Activated CD8-positive, alpha-beta memory T cell treated with anti-CD3 and anti-CD28 coated beads, Interleukin-2, amount 10 ng/mL, durations not matched to agents 7 days and 5 days (primary cell): ENCODE measurements at places on chromosomes 5 and 9.

GRCh38 chr9:119917175-119917574 lies 547.9 kb upstream of the BRINP1 start:
- DNase-seq = no peak

GRCh38 chr5:168472329-168472728 lies 13.9 kb upstream of the RARS1 start:
- no peak for DNase-seq

- no peak for DNase-seq
These were observed 61.8 kb upstream of the ARAP3 start for GRCh38 chr5:141743866-141744272.

DNA sequence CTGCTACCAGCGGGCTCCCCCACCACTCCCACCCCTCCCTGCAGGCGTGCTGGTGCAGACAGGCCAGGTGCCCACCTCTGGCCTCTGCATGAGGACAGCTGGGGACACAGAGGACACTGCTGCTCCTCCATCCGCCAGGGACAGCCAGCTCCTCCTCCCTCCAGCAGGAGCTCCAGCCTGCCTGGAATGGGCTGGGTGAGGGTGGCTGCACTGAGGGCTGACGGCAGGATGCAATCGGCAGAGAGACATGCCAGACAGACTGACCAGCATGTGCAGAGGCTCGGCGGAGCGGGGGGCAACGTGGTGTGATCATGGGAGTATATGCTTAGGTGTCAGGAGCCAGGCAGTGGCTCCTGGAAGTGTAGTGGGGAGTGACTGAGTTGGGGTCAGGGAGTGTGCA lies 68.4 kb downstream of the RASGEF1C start:
- DNase-seq = peak; percentile 29

DNA sequence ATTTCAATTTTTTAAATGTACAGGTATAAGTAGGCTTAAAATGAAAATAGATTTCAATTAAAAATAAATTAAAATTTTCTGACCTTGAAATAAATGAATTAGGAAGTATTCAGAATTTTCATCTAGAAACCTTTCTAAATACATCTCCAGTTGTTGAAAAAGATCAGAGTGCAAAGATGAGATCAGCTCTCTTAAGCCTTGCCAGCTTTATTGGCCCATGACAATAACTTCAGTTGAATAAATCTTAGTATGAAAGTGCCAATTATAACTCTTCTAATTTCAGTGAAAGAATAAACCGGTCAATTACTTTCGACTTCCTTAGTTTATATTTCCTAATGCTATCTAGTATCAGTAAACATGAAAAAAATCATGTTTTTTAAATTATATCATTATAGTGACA lies 117.4 kb downstream of the FBXL17 start:
- DNase-seq = no peak

DNA sequence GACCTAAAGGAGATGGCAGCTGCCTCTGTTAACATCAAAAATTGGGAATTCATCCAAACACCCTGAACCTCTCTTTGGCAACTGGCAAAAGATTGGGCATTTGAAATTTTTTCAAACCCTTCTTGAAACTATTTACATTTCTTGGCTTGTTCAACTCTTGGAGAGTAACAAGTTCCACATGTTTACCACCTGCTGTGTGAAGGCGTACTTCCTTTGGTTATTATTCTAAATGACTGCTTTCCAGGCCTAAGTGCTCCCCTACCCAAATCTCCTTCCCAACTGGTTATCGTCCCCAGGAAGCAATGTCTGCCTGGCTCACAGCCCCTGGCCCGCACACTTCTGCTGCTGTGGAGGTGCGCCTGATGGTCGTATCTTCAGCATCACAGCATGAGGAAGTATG lies 422.7 kb downstream of the DMAC1 start:
- no peak for DNase-seq

DNA sequence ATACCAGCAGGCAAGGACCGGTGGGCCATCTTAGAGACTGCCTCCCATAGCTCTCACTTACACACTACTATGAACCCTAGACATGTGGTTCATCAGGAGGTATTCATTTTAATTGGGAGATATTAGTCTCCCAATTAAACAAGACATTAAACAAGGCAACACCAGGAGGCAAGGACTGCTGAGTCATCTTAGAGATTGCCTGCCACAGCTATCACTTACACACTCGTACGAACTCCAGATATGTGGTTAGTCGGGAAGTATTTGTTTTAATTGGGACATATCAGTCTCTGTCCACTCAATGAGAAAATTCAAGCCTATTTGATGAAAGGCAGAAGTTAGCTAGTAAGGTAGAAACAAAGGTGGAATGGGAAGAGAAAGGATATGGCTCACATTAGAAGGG lies 343.9 kb downstream of the NFIB start:
- DNase-seq = no peak

DNA sequence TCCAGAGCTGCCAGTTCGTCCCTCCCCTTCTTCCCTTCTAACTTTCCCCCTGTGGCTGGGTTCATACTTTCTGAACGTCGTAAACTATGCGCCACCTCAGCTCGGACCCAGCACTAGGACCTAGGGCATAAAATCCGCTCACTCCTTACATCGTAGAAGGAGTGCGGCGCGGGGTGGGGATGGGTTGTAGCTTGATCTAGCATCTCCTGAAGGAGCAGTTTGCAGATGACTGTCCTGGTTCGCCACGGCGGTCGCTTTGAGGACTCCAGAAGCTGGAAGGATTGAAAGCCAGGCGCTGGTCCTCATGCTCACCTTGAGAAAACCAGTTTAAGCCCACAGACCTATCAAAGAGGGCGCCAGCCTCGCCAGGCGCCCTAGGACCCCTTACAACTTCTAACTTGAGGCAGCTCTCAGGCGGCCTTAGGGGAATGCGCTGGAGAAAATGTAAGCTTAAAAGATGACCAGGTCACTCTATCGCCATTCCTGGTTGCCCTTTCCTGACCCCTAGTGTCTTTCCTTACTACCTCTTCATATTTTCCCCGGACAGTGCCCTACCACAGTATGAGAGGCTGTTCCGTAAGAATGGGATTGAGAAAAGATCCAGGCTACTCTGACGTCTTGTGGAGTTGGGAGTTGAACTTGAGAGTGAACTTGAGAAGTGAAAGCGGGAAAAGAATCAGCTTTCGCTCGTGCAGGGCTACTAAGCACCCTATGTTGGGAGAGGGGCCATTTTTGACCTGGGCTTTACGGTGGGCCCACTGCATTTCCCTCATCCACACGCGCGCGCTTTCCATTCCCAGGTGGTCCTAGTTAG lies 2.8 kb downstream of the RORB start:
- DNase-seq = no peak

- no peak for DNase-seq
These were observed 33.4 kb upstream of the VDAC1 start for GRCh38 chr5:134038138-134038537.

- DNase-seq = no peak
These were observed 263.2 kb downstream of the PJA2 start for GRCh38 chr5:109146591-109146990.

- DNase-seq = no peak
These were observed 74.3 kb upstream of the GGTA1 start for GRCh38 chr9:121573717-121574485.

- no peak for DNase-seq
These were observed 15.2 kb upstream of the SH3RF2 start for GRCh38 chr5:145921211-145921610.

- no peak for DNase-seq
These were observed 74.1 kb upstream of the SAP30L start for GRCh38 chr5:154371687-154372086.

- no peak for DNase-seq
These were observed 97.8 kb upstream of the KLF4 start for GRCh38 chr9:107587191-107587963.

- peak; percentile 71 for DNase-seq
These were observed 5.3 kb upstream of the LCP2 start for GRCh38 chr5:170302653-170303501.

- no peak for DNase-seq
These were observed 58.1 kb downstream of the ADRB2 start for GRCh38 chr5:148884339-148885020.

DNA sequence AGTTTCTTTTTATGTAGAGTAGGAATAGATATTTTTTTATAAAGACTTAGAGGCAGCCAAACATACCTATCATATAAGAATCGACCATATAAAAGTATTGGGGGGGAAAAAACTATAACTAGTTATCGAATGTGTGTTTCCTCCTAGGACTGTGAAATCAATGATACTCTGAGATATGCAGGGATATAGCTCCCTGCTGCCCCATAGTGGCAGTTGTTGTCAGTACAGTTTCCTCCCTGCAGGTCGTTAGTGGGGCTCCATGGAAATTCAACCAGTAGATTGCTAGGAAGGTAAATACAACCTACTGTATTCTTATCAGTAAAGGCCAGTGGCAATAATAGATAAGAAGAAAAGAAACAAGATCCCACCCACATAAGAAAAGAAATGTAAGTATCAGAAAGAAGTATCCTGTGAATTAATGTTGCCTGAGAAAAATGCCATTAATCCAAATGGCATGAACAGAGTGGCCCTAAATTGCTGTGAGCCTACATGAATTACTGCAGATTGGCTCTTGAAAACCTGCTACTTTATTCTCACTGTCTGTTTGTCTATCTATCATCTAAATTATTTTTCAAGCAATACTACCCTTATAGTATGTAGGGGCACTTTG lies 136.9 kb upstream of the FBN2 start:
- DNase-seq = peak; percentile 50

DNA sequence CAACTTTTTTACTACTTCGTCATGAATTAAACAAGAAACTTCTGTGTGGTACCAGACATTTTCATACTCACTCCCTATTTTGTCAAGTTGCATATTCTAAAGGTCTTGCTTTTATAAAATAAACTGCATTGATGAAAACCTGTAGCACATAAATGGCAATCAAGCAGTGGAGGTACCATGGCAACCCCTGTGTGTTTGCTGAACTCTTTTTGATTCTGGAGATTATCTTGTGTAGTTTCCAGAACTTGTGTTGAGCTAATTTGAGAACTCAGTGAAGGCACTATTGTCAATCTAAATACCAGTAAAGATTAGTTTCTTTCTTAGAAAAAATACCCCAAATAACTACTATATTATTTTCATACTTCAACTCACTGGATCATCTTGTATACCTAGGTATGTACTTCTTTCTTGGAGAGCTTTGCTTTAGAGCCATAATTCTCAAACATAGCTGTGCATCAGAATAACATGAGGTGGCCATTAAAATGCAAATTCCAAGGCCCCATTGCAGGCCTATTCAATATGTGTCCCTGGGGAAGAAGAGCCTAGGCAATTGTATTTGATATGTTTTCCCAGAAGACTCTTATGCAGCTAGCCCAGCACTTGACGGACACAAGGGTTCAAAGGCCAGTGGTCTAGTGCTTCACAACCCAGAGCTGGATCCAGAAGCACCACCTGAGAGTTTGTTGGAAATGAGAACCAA lies 9.8 kb upstream of the PRLR start:
- DNase-seq = no peak

- no peak for DNase-seq
These were observed 94.9 kb downstream of the DENND1A start for GRCh38 chr9:123834889-123835562.

GRCh38 chr9:33341182-33341581 lies 50.9 kb downstream of the NFX1 start:
- DNase-seq = no peak

- DNase-seq = no peak
These were observed 204.2 kb upstream of the CD180 start for GRCh38 chr5:67400752-67401151.

GRCh38 chr5:68661237-68661636 lies 432.6 kb upstream of the SLC30A5 start:
- DNase-seq = no peak

- DNase-seq = no peak
These were observed 17.0 kb upstream of the AUH start for GRCh38 chr9:91378695-91379127.

DNA sequence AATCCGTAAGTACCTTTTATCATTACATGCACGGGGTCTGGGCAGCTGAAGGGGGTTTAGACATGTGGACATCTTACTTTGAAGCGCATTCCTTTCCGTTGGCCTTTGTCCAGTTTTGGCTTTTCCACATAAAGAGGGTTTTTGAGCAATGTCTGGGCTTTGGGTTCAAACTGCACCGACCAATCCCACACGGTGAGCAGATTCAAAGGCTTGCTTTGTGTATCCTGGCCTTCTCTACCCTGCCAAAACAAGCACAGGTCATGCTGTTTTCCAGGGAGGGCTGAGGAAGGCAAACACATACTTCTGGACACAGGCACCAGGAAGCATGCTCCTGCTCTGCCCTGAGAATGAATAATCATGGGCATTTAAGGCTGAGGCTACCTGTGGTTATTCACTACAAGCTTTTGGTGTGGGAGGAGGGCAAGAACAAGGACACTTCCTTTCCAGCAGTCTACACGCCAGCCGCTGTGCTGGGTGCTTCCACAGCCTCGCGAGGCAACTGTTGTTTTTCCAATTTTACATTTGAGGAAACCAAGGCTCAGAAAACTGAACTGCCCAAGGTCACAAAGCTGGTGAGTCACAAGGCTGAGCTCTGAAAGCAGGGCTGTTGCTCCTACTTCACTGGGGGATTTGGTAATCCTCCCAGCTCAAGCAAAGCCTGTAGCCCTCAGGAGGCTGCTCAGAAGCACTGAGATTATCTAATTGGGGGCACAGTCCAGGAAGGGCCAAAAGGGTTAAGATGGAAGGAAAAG lies 59.8 kb upstream of the GOLPH3 start:
- no peak for DNase-seq

DNA sequence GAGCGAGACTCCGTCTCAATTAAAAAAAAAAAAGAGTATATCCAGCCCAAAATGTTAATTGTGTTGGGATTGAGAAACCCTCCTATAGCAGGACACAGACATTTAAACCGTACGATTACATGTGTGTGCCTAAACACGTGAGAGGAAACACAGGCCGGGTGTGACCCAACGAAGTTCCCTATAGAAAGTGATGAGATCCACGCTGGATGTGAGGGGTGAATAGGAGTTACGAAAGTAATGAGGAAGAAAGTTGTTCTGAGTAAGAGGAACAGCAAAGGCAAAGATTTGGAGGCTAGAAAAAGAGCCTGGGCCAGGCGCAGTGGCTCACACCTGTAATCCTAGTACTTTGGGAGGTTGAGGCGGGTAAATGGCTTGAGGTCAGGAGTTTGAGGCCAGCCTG lies 13.6 kb downstream of the NAIF1 start:
- no peak for DNase-seq

- peak; percentile 25 for DNase-seq
These were observed 181.8 kb upstream of the MVB12B start for GRCh38 chr9:126144603-126145456.

DNA sequence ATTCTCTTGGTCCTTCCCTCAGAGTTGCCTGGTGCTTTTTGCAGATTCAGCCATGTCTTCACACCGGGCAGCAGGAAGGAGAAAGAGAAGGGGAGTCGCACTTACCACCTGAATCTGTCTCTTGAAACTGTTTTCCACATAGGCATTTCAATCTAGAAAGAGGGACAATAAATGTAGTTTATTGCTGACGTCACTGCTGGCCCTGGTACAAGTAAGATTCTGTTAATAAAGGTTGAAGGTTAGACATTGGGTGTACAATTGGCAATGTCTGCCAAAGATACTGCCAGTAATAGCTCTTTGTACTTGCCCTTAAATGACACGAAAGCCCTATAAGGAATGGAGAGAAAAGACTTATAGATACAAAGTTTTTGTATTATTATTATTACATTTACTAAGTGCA lies 72.8 kb downstream of the MEGF10 start:
- DNase-seq = no peak

- DNase-seq = no peak
These were observed 26.4 kb upstream of the TOMM5 start for GRCh38 chr9:37618817-37619216.

- no peak for DNase-seq
These were observed 141.7 kb downstream of the GADD45G start for GRCh38 chr9:89746385-89747116.
